ENCODE measurements at places on chromosomes 12 and 14.

DNA sequence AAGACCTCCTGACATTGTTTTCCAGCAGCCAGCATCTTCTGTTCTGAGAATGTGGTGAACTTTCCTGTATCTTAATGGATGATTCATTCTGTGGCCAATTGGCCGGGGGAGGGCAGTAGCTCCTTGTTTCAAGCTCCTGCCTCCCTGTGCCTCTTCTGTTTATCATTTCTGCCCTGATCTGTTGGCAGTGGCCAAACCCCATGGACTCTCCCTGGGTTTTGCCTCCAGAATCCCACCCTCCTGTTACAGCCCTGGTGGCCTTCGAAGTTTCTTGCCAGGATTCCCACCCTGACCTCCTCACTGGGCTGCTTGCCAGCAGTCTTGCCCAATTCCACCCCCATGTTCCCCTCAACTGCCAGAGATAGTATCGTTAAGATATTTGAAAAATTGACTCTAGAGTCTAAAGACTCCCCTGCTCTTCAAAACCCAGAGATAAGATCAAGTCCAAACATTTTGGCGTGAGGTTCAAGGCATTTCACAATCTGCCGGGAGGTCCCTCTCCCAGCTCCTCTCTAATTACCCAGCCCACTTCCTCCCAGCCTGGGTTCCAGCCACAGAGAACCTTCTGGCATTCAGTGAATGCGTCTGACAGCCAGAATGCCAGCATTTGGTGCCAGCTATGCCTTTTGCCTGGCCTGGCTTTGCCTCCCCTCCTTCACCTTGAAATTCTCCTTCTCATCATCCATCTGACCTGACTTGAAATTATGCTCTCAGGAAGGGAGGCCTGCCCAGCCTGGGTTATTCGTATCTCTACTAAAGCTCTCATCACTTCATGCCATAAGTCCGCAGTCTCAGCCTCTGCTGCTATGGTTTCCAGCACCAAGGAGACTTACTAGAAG lies 37.7 kb upstream of the TXNRD1 start:
- DNase-seq: no peak

DNA sequence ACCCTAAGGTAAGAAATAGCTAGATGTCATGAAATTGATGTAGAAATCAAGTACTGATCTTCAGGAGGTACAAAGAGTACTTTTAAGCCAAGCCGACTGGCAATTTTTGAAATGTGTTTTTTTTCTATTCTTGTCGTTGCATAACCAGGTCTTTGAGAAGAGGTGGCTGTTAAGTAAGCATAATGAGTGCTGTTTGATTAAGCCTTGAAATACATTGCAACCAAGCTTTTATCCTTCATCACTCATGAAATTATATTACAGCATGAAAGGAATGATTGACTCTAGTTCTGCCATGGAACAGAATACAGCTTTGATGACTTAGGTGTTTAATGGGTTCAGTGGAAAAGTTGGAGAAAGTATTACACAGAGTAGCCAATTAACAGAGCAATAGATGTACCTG lies 1720.2 kb upstream of the SEL1L start:
- DNase-seq: no peak

GRCh38 chr12:62251609-62251958 lies 8.6 kb upstream of the USP15 start:
- DNase-seq: no peak

DNA sequence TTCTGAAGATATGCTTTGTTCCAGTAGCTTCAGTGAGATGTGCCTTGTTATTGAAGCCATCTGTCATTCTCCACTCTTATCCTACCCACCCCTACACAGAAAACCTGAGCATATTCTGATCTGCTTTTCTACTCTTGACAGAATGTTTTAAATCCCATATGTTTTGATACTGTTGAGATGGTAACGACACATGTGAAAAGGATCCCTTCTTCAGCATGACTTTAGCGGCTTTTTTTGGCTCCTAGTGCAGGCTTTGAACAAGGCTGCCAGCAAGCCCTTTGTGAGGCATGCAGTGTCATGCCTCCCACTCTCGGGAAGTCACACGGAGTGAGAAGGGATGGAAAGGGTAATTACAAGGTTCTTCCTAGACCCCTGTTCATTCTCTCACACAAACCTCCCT lies 228.8 kb upstream of the RGS6 start:
- DNase-seq: no peak

DNA sequence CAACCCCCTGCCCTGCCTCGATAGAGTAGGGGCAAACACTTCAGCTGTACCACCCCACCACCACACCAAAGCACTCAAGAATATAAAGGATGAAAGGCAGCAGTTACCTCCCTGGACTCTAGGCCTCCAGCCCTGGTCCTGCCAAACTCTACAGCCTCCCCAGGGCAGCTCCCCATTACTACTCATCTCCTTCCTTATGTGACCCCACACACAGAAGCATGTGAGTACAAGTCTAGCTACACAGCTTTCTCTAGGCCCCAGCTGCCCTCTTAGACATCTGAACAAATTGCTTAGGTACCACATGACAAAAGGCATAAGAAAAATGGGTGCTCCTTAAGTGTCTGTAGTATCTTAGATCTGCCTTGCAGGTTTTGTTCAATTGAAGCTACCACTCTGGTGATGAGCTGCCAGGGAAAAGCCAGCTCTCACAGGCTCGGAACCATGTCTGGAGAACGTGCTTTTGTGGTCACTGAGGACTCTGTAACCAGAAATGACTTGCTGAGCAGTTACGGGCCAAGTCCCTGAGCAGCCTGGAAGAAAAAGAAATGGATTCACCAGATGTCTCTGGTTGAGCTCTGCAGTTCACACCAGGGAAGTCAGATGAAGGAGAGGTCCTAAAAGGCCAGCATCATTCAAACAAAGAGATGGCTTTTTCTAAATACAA lies 32.8 kb downstream of the FMNL3 start:
- no peak for DNase-seq

- no peak for DNase-seq
Observed at GRCh38 chr14:25943329-25943728, 654.5 kb downstream of the NOVA1 start.

GRCh38 chr12:16857456-16857923 lies 251.5 kb upstream of the LMO3 start:
- no peak for DNase-seq

GRCh38 chr12:19166956-19167355 lies 37.4 kb downstream of the PLEKHA5 start:
- DNase-seq: no peak
